ENCODE measurements at places on chromosomes 2 and 18.

DNA sequence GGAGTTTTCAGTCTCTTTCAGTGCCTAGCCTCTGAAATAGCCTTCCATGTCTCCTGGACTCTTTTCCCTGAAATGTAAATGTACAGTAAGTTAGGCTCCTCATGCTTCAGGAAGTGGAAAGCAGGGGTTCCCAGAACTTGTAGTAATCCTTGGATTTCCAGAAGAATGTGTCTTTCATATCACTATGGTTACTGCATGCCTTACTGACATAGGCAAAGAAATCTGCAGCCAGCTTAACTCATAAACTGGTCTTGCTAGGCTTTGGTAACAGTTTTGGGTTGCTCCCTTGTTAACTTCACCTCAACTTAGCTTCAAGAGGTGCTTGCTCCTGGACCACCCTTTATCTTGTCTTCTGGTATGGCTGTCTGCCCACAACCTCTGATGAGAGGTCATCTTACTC, 686.8 kb upstream of the DDX18 start:
- DNase-seq = peak; percentile 3

DNA sequence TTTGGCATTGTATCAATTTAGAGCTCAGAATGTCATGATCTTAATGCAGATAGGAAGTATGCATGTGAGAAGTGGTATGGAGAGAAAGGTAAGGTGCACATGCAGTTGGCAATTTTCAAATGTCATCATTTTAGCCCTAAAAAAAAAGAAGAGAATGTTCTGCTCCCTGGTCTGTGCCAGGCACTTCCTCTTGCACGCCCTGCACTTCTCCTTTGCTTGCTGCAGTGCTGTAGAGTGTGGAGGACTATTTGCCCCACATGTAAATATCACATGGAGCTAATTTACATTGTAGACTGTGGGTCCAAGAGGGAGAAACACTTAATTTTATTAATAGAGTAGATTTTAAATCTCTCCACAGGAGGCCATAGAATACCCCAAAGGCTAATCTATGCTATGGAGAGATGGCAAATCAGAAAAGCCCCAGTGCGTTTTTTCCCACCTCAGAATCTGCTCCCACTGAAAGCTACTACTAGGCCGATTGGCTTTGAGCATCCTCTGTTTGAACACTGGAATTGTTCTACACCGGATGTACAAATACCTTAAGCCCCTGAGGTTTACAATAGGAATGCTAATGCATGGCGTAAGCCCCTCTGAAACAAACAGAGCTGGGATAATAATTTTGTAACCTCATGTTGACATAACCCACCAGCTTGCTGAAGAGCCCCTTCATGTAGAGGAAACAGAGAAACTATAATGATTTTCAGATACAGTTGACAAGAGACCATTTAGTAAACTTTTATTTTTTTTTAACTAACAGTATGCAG, 137.2 kb upstream of the KLHL14 start:
- DNase-seq = no peak

GRCh38 chr2:1837458-1837857, 93.1 kb upstream of the PXDN start:
- DNase-seq = no peak

DNA sequence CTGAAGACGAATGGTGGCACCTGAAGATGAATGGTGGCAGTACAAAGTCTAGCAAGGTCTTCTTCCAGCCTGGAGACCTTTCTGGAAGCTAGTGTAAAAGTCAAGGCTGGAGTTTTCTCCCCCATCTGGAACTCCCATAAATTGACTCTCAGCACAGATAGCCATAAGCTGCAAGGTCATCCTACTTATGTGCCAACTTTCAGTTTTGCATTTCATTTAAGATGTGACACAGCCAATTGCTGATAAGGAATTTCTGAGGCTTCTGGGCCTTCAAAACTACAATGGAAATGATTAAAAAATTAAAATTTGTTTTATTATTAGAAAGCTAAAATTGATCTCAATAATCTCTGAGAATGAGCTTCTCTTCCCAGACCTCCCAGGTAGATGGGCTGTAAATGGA, 10.2 kb downstream of the XDH start:
- DNase-seq = no peak
